ENCODE measurements at places on chromosomes 5 and 9.

DNA sequence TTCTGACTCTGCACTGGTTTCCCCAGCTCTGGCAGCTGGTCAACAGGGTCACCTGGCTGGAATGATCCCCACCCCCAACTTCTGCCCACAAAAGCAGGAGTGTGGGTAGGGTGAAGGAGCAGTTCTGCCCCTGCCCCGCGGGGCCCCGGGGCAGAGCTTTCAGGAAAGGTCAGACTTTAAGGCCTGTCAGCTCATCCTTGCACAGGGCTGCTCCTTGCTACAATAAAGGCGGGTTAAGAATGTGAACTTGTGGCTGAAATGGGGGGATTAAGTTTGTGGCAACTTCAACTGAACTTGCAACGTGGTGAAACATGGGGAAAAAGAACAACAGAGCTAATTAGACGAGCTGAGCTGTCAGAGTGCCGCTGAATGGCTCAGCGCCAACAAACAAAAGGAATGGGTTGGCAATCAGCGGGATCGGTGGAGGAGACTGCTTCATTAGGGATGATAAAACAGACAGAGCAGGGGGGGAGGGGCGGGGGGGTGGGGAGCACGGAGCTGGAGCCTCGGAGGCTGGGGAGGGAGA lies 50.8 kb downstream of the CRB2 start:
- DNase-seq = no peak

DNA sequence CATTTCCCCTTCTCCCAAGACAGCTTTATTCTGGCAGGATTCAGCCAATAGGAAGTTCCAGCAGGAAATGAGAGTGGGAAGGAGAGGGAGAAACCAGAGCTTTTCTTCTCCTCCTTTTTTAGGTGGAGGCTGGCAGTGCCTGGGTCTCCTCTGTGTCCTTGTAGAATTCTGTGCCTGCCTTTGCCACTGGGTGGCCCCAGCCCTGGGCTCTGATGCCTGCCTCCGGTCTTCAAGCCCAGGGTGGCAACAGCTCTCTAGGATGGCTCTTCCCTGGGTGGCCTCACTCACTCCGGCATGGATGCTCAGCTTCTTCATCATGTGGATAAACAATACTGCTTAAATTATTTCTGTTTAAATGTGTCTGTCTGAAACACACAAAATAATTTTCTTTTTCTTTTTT lies 694.8 kb downstream of the SEMA5A start:
- no peak for DNase-seq

GRCh38 chr5:5126444-5126843 lies 13.7 kb upstream of the ADAMTS16 start:
- DNase-seq = no peak

DNA sequence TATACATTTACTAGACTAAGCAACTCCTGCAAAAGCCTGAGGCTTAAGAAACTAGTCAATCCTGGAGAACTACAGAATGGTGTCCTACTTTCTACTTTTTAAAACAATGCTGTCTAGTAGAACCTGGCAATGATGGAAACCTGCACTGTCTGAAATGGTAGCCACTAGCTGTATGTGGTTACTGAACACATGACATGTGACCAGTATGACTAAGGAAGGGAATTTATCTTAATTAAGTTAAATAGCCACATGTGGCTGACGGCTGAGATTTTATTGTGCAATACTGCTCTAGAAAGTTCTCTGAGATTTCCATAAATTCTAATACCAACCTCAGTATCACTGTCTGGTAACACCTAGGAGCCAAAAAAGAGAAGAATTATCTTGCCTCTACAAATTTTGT lies 44.9 kb upstream of the RAPGEF6 start:
- no peak for DNase-seq

DNA sequence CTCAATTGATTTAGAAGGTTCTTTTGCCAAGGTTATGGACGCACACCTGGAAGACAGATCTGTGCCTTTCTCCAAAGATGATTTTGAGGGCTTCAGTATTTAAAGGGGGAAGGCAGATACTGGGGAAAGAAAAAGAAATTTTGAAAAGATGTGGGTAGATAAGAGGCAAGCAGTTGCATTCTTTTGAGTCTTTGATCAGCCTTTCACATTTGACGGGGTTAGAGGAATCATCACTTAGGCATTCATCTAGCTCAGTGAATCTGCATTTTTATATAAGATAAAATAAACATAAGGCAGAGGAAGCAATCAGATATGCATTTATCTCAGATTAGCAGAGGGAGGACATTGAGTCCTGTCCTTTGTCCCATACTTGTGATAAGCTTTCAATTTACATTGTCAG lies 243.4 kb upstream of the RAI14 start:
- no peak for DNase-seq

DNA sequence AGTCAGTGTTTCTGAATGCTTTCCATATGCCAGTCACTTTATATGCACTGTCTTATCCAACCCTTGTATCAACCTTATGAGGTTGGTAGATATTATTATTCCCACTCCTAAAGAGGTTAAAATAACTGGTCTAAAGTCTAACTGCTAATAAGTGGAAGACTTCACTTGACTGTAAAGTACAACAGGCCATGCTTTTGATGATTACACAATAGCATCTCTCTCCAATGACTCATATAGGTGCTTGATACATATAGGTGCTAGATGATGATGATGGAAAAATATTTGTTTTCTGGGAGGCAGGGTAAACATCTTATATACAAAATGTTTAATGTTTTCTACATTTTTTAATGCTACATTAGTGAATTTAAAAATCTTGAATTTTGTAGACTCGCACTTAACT lies 75.9 kb upstream of the NR3C1 start:
- DNase-seq = no peak

GRCh38 chr9:131018621-131019020 lies 9.6 kb downstream of the LAMC3 start:
- no peak for DNase-seq

GRCh38 chr5:32951003-32951402 lies 239.9 kb downstream of the NPR3 start:
- no peak for DNase-seq
